CD4-positive, alpha-beta T cell treated with Interleukin-2 at 100 ng/mL for 4 hours (primary cell): ENCODE measurements at places on chromosomes 2 and 18.
A peak's percentile ranks its signal among the peaks of the same experiment; 100 is the strongest.

DNA sequence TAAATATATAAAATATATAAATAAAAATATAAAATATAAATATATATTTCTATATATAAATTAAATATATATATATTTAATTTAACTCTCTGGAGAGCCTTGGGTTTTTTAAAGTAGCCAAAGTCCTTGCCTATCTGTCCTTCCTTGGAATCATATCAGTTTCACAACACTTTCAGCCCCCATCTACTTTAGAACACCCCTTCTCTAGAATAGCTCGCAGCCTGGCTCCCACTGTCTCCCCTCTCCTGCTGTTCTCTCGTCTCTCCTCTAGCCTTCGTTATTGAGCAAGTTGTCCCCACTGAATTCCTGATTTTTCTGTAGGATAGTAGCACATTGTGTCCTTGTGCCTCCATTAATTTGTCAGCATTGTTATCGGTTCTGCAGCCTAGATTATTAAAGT is 677.0 kb downstream of the RNF144A start:
- DNase-seq: no peak

DNA sequence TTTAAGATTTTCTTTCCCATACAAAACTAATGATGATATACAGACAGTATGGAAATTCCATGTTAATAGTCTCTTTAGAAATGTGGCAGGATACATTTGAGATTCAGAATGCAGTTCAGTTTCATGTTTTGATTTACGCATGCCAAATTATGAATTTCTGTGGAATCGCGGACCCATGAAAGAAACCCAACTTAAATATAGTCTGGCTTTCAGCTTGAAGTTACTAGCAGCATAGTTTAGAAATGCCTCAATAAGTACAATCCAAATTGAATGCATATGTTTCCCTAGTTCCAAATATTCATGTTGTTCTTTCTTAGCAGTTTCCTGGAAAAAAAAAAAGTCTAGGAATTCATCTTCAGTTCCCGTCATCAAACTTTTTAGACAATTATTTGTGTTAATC is 164.1 kb upstream of the RASGRP3 start:
- no peak for DNase-seq

- peak; percentile 48 for DNase-seq
Observed at GRCh38 chr2:134683561-134684112, 35.2 kb downstream of the TMEM163 start.

- DNase-seq: no peak
Observed at GRCh38 chr18:74226156-74226555, 65.6 kb downstream of the CYB5A start.

DNA sequence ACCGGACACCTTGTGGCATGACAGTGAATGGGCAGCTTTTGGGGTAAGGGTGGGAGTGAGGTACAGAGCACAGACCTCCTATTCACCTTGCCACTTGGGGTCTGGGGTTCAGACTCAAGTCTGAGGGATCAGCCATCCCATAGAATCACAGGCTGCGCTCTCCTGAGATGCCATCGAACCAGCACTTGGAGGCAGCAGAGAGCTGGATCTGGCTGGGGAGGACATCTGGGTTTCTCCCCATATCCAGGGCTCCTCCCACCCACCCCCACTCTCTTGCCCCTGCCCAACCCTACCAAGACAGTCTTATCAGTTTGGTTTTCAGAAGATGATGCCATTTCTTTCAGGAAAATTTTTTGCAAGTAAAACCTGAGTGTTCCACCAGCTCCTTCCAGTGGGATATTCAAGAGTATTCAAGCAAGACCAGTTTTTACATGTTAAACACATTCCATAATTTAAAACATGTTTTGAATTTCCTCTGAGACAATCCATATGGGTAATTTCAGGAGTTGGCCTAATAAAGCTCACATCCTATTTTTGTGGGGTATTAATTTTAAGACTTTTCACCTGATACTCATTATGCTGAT is 29.2 kb upstream of the TEX44 start:
- no peak for DNase-seq
